ENCODE measurements at places on chromosomes 6 and 20. TPM values are rescaled to one million over a fixed set of nuclear protein-coding genes. Genes with fewer than 3 reads are reported as not detected.

GRCh38 chr20:1987826-1988225, 6.0 kb downstream of the PDYN start:
- DNase-seq: no peak

- DNase-seq: no peak
Observed at GRCh38 chr6:101776919-101777350, 383.4 kb downstream of the GRIK2 start.

- no peak for DNase-seq
Observed at GRCh38 chr6:143294265-143294860, 156.1 kb downstream of the ADAT2 start.

- no peak for DNase-seq
Observed at GRCh38 chr20:46275091-46275490, 33.2 kb downstream of the CDH22 start.

DNA sequence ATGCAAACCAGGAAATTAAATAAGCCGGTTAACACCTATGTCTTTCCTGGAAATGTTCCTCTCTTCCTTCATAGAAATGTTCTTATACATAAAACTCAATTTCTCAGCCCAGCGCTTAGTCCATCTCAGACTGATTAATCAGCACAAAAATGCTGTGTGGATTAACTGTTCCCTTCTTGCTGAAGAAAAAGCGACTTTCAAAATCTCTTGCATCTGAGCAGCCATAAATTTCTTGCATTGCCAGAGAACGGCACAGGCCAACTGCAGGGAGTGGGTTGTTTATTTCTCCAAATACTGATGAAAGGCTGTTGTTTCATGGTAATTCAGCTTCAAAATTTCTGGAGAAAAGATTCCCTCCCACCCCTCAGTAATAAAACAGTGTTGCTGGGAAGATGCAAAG, 517.6 kb downstream of the BTBD3 start:
- DNase-seq: no peak

DNA sequence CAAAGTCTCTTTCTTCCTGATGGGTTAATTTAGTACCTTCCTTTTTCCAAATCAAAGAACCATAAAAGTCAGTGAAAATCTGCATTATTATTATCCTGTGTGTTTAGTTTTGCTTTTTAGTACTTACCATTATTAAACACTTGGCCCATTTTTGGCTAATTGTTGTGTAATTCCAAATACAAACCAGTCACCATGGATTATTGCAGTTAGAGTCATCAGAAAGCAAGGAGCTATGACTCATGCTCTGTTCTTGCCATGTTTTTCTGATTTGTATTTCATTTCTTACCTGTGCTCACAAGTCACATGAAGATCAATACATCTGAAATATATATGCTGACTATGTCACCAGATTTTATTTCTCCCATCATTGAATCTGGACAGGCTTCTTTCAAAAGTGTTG, 31.3 kb downstream of the SLC22A3 start:
- no peak for DNase-seq

SNX3 gene
- 75.0 TPM for total RNA-seq

Data from activated naive CD8-positive, alpha-beta T cell treated with anti-CD3 and anti-CD28 coated beads for 36 hours (primary cell).